ENCODE measurements at places on chromosomes 6 and 20.

DNA sequence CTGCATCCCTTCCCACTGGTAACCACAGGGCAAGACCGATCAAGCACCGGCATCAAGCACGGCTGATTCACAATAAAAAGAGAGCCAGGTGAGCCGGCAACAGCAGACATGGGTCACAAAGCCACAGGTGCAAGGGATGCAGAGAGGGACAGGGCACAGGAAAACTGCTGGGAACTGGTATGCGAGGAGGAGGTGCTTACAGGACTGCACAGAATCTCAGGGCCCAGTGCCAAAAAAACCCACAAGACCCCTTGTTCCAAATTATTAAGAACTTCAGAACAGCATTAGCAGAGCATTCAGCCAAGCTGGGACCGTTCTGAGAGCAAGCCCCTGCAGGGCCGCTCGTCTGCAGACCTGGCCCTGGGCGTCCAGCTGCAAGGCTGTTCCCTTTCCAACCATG, 35.4 kb downstream of the BFSP1 start:
- DNase-seq: no peak

DNA sequence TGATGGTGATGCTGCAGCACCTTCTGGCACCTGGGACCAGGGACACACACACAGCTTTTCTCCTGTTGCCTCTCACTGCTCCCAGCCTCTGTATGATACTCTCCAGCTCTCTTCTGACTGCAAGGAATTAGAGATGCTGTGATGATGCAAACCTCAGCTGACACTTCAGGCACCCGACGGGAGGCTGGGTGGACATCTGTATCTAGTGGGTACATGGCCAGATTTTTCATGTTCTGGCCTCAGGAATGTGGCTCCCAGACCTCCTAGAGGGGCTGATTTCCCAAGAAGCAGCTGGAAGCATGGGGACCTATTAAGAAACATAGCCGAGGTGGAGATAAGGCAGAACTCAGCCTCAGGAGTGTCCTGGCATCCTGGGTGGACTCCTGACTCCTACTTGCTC, 6.8 kb upstream of the EPB41L1 start:
- DNase-seq: no peak

DNA sequence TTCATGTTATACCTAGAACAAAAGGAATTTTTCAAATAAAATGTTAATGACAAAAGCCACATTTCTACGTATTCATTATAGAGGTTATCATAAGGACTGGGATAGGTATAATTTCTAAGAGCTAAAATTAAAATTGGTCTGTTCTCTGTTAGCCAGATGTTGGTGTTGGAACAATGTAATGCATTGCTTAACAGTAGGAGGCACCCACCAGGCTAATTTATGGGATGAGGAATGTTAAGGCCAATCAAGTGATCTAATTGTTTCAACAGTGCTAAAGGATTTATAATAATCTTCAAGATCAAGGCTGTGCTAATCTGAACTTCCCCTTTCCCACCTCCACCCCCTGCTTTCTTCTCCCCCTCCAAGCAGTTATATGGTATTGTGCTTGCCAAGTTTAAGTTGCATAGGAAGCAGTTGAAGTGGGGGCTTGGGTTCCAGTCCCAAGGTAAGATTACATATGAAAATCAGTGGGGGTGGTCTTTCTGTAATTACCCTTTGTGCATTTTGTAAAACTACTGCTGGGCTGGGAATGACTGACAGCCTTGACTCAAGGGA, 89.2 kb upstream of the BACH2 start:
- DNase-seq: no peak

DNA sequence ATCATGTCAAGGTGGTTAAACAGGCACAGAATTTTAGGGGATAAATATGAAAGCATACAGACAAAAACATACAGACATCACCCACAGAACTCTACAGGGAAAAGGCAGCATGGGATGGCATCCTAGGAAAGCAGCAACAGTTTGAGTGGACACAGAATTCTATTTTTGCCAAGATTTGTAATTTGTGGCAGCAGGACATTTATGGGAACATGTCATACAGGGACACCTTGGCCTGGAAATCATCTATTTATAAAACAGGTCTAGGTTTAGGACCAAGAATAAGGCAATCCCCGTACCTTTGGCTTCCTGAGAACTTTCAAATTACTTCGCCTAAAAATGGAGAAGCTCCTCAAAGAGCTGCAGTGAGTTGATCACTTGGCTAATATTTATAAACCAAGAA, 17.5 kb downstream of the ARHGAP18 start:
- DNase-seq: no peak

DNA sequence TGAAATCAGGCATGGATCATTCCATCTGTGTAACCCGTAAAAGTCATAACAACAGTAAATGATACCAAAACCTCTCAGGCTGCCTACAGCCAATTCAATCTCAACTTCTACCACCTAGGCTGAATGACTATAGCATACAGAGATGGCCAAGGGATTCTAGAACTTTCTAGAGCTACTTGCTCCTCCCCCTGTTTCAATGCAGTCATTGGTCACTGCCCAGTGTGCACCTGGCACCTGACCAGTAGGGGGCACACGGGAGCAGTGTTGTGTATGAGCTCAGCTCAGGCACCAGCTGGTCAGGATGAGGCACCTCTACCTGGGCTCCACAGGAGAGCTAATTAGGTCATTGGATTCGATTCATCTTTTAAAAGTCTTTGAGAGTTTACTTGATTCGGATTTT, 86.2 kb downstream of the PLEKHG1 start:
- no peak for DNase-seq

DNA sequence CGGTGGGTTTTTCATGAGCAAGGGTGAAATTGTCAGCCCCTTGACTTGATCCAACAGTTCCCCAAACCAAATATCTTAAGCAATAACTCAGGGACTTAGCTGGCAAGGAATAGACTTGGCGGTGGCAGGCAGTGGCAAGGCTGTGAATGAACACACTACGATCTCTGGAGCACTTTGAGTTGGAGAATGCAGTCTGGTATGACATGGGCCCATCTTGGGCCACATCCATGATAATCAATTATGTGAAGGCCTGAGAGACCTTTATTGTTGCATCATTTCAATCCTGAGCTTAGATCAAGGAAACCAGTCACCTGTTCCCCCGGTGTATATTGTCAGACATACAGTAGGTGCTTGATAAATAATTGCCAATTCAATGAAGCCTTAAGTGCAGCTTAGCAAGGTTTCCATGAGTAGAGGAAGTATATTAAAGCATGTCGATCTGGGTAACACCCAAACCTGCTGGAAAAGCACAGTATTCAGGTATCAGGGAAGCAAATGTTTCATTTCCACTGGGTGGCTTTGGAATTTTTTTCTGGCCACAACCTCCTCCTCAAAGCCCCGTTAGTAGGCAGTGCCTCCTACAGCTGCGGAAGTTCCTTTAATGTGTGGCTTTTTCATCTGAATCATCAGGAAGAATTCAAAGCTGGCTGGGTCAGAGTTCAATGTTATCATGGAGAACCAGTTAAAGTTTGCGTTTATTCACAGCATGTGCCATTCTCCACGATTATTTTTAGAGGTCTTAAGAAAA, 10.2 kb downstream of the CASS4 start:
- no peak for DNase-seq

- DNase-seq: no peak
These were observed 24.6 kb upstream of the SERPINB1 start for GRCh38 chr6:2866171-2866846.

- no peak for DNase-seq
These were observed 776.0 kb upstream of the MANEA start for GRCh38 chr6:94801344-94801743.

- no peak for DNase-seq
These were observed 179.3 kb downstream of the BMP7 start for GRCh38 chr20:57087102-57087501.

- no peak for DNase-seq
These were observed 223.8 kb upstream of the RNF217 start for GRCh38 chr6:124738482-124738881.

DNA sequence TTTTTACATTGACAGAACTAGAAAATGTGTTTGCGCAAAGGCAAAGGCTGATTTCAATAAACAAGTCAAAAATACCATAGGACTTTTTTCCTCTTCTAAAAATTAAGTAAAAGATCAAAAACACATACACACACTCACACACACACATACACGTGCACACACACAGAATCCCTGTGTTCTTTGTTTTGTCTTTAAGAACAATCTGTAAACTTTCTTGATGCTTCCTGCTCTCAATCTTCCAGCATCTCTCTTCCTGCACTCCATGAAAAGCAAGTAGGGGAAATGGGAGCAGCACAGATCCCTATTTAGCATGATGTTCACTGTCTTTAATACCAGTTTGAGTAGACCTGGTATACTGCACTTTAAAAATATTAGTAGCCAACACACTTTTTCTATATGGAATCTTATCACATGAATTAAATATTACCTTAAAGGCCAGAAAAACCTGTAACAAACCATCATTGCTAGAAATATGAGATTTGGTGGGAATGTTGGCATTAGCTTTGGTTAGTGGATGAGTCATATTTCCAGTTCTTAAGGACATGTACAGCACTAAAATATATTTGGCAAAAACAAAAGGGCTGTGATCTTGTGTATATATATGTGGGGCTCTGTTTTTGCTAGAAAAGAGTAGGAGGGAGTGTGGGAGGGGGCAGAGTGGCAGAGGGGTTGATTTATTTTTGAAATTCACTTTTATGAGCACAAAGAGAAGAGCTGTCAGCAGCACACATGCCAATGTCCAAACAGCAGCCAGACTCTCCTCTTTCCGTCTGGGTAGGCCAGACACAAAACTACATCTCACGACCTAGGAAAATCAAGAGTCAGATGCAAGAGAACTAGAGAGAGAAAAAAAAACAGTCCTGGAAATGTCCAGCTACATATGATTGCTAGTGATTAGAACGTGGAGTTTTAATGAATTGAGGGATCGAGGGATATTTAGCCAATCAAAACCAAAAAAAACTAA, 4.6 kb downstream of the PTPRK start:
- DNase-seq: no peak

DNA sequence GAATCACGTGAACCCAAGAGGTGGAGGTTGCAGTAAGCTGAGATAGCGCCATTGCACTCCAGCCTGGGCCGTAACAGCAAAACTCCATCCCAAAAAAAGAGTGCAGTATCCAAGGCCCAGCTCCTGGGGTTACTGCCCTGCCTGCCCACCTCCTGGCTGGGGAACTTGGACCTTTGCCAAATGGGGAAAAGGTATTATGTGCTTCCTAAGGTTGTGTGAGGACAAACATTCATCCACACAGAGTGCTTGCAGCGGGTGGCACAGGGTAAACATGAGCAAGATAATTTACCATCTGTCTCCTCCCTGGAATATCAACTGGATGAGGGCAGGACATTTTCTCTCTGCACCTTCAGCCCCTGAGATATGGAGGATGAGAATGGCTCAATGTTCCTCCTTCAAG, 94.9 kb upstream of the POPDC3 start:
- no peak for DNase-seq

- no peak for DNase-seq
These were observed 286.7 kb upstream of the POU3F2 start for GRCh38 chr6:98547634-98548033.

- DNase-seq: no peak
These were observed 42.2 kb downstream of the CEBPB start for GRCh38 chr20:50232651-50233324.

DNA sequence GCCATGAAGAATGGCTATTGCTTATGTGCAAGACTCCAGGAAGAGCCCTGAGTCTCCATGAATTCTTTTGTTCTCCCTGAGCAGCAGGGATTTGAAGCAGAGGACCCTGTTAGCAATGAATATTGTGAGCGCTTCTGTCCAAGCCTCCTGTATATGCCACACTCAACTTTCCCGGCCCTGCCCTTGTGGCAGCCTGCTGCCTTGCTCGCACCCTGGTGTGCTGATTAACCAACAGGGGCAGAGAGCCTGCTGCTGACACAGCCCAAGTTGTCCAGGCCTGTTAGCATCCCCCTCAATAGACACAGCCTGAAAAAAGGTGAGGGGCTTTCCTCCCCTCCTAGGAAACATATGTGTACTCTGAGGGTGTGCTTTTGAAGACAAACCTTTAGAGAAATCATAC, 131.4 kb downstream of the BMP2 start:
- DNase-seq: no peak

DNA sequence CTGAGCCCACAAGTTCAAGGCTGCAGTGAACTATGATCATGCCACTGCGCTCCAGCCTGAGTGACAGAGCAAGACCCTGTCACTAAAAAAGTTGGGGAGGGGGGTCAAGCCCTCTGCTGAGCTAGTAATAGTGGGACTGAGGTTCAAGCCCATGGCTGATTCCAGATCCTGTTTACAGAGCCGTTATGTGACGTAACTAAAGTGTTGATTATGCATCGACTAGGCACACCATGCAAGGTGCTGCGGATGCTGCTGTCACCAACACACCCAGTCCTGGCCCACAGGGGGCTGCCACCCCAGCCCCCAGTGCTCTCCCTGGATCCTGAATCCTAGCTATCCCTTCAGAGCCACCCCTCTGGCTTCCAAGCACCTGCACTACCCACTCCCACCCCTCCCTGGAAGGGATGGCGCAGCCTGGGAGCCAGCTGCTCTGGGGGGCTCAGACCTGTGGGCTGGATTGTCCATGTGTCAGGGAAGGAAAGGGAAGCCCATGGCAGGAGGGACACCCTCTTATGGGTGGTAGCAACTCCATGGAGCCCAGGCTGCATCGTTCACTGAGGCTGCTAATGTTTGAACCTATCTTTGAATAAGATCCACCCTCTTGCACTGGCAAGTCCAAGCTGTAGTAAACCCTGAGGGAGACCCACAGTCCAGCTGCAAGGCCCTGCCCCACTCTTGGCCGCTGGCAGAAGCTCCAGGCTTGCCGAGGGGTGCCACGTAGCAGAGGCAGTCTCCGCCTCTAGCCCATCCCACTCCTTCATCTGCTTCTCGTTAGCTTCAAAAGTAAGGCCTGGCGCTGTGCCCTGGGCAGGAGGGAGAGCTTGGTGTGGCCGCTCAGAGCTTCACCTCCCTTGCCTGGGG, 95.0 kb downstream of the SNX5 start:
- no peak for DNase-seq

DNA sequence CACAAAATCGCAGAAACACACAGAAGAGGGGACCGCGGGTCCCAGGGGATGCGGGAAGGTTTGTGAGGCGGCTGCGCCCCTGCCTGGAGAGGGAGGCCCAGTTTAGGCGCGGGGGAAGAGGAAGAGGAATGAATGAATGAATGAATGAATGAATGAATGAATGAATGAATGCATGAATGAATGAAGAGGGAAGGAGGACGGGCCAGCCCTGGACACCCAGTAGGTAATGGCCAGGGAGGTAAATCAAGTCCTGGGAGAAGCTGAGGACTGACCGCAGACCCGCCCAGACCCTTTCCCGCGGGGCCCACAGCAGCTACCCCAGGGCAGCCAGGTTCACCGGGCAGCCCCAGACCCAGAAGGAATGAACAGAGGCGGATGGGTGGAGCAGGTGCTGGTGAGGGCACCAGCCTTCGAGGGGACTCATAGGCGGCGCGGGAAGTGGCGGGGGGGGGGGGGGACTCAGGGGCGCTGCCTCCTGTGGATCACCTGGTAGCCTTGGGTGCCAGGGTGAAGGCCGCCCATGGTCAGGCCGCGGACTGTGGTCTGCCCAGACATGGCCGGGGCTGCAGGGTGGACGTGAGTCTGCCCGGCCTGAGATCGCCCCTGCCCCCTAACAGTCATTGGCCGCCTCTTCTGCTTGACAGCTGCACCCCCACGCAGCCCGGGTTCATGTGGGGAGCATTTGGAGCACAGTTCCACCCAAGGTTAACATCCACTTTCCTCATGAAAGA, 192.0 kb upstream of the PDE10A start:
- no peak for DNase-seq

- no peak for DNase-seq
These were observed 39.7 kb upstream of the FYN start for GRCh38 chr6:111912904-111913303.
